ENCODE measurements at places on chromosomes 2 and 18. TPM values are rescaled to one million over a fixed set of nuclear protein-coding genes. Genes with fewer than 3 reads are reported as not detected.

IL36B gene
- not detected for total RNA-seq

MARCHF4 gene
- total RNA-seq = 2.0 TPM

GRCh38 chr2:40321016-40321623 is 130.8 kb downstream of the SLC8A1 start:
- no peaks in the 10 kb centered on the region for H3K36me3 ChIP-seq
- no peak overlapping the region for H3K4me3 ChIP-seq
- H3K27me3 ChIP-seq = no peaks in the 10 kb centered on the region

CHST10 gene
- total RNA-seq = 22.1 TPM

- H3K36me3 ChIP-seq = peaks cover 11% of the 10 kb centered on the region
- peaks cover 42% of the 10 kb centered on the region for H3K4me1 ChIP-seq
- DNase-seq = no peak
Measured at GRCh38 chr2:134178138-134178877, 75.6 kb upstream of the MGAT5 start.

CAPN14 gene
- 0.50 TPM for total RNA-seq

GRCh38 chr2:219073413-219074129 is 12.8 kb upstream of the IHH start:
- H3K4me1 ChIP-seq = peaks cover 40% of the 10 kb centered on the region
- peaks cover 24% of the 10 kb centered on the region for H3K27me3 ChIP-seq
- peak overlapping the region; percentile 4 for H3K4me3 ChIP-seq
- DNase-seq = no peak

MORN2 gene
- 18.2 TPM for total RNA-seq

GRCh38 chr2:7707723-7708122 is 790.5 kb downstream of the RNF144A start:
- no peak overlapping the region for H3K4me3 ChIP-seq
- no peak overlapping the region for H3K27ac ChIP-seq
- H3K4me1 ChIP-seq = peaks cover 9% of the 10 kb centered on the region
- no peaks in the 10 kb centered on the region for H3K36me3 ChIP-seq
- no peak for DNase-seq

- H3K27me3 ChIP-seq = no peaks in the 10 kb centered on the region
- no peak overlapping the region for H3K27ac ChIP-seq
- peaks cover 10% of the 10 kb centered on the region for H3K36me3 ChIP-seq
- H3K4me3 ChIP-seq = no peak overlapping the region
- DNase-seq = no peak
- H3K4me1 ChIP-seq = no peaks in the 10 kb centered on the region
Measured at GRCh38 chr2:233300401-233300800, 7.2 kb upstream of the SAG start.

DNA sequence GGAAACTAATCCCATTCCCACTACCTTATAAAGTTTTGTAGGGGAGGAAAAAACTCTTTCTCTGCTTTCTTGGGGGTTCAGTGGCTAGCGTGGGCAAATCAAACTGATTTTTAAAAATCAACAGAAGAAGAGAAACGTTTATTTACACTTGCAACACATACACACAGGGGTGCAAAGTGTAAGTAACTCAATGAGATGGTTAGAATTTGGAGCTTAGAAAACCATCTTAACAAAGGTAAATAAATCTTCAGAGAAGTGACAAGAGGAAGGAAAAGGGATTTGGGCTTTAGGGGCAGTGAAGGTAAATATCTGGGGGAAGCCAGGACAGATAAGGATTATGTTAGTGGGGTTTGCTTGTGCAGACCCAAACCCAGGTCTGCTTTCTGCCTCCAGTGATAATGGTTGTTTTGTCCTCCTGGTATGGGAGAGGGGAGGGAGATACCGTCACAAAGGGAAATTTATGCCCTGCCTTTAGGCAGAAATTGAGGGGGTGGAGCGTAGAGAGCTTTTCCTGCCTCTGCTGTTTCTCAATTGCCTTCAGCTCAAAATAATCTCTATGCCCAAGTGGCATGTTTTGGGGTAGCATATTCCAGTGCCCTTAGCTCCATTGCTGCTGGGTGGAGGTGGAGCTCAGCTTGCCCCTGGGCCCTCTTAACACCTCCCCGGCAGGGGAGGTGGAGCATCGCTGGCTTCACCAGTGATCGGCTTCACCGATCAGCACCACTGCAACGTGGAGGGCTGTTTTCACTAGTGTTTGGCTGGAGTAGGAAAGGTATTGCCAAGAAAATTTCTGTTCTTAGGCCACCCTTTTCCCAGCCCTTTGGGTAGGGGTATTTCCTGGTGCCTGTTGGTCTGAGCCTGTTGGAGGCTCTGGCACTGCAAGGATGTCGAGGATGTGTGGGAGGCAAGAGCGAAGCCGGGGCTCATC is 92.2 kb downstream of the TEX51 start:
- no peak for DNase-seq
- peaks cover 29% of the 10 kb centered on the region for H3K4me1 ChIP-seq
- H3K27me3 ChIP-seq = no peaks in the 10 kb centered on the region
- no peak overlapping the region for H3K4me3 ChIP-seq
- H3K27ac ChIP-seq = peak overlapping the region; percentile 8

DNA sequence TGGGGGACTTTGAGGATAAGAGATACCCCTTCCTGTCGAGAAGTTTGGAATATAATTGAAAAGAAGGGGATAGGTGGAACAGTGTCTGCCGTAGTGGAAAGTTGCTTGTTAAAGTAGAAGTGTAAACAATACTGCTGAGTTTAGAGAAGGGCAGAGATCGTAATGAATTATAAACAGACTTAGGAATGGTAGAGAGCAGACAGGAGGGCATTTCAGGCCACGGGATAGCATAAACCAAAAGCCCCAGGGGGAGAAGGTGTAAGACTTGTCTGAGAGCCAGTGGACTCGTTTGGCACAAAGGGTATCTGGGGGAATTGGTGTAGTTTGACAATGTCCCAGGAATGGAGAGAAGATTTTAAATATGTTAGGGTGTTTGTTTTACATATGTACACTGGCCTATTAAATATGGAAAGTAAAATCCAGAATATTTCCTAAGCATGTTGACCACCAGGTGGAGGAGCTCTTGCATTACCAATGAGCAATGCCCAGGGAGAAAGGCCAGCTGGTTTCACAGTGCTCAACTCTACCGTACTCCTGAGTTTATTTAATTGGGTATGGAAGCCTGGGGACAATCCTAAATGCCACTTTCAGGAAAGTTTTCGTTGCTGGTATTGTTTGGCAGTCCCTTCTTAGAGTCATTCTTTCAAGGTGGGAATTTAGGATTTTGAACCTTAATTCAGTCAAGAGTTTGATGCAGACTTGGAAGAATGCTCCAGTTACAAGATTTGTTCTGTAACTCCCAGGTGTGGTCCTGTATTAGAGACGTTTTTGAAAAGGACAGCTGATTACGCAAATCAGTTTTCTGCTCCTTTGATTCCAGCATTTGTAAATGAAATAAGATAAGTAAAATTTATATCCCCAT is 7.5 kb downstream of the COPS8 start:
- H3K27me3 ChIP-seq = no peaks in the 10 kb centered on the region
- no peak overlapping the region for H3K27ac ChIP-seq
- H3K4me1 ChIP-seq = no peaks in the 10 kb centered on the region
- DNase-seq = no peak

- H3K36me3 ChIP-seq = peaks cover 8% of the 10 kb centered on the region
- no peak for DNase-seq
- no peak overlapping the region for H3K4me3 ChIP-seq
- H3K27me3 ChIP-seq = no peaks in the 10 kb centered on the region
- peaks cover 21% of the 10 kb centered on the region for H3K4me1 ChIP-seq
- H3K27ac ChIP-seq = no peak overlapping the region
Measured at GRCh38 chr2:226652369-226652768, 147.3 kb downstream of the IRS1 start.

DNA sequence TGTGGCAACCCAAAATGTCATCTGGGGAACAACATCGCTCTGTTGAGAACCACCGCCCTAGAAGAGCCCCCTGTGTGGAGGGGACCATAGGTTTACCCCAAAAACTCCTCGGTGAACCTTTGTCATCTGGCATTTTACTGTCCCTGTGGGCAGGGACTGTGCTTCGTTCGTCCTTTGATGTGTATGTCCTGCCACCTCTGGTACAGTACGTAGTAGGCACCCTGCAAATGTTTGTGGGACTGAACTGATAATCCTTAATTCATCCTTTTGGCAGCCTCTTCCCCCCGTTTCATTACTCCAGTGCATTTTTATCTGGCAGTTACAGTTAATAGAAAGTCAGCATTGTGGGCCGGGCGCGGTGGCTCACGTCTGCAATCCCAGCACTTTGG is 728 bp downstream of the NAPG start:
- H3K27me3 ChIP-seq = peaks cover 9% of the 10 kb centered on the region
- peaks cover 17% of the 10 kb centered on the region for H3K4me1 ChIP-seq
- no peaks in the 10 kb centered on the region for H3K36me3 ChIP-seq
- peak overlapping the region; percentile 96 for H3K4me3 ChIP-seq
- H3K27ac ChIP-seq = peak overlapping the region; percentile 91

DNA sequence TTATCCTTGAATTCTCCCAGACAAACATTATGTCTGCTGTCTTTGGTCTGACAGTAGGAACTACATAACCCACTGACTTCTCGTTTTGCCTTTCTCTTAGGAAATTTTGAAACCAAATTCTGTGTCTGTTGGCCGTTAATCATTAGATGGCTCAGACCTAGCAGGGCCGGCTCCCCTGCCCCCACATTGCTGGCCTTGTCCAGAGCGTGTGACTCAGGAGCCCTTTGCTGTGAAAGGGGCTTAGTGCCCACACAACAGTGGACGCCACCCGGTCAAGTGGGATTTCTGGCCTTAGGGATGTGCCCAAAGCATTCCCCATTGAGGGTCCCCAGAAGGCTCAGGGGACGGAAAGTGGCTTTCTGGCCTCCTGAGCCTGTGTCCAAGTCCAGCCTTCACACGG is 137.5 kb downstream of the CTIF start:
- H3K4me3 ChIP-seq = no peak overlapping the region
- DNase-seq = no peak
- no peak overlapping the region for H3K27ac ChIP-seq
- peaks cover 4% of the 10 kb centered on the region for H3K36me3 ChIP-seq
- H3K27me3 ChIP-seq = no peaks in the 10 kb centered on the region
